ENCODE measurements at places on chromosomes 12 and 14.

DNA sequence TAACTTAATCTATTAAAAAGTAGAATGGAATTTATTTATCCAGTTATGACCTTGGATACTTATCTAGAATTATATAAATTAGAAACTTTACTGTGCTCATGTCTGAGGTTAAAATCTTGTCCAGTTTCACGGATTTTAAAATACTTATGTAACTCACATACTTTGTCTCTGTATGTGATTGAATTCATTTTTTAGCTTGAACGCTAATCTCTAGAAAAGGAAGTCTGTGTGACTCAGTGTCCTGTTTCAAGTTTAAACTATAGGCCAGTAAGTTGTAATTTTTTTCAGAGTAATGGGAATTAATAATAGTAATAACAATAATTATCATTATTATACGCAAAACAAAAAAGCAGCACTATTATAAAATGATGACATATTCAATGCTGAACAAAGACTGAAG, 168.6 kb downstream of the CPNE8 start:
- no peak for DNase-seq

DNA sequence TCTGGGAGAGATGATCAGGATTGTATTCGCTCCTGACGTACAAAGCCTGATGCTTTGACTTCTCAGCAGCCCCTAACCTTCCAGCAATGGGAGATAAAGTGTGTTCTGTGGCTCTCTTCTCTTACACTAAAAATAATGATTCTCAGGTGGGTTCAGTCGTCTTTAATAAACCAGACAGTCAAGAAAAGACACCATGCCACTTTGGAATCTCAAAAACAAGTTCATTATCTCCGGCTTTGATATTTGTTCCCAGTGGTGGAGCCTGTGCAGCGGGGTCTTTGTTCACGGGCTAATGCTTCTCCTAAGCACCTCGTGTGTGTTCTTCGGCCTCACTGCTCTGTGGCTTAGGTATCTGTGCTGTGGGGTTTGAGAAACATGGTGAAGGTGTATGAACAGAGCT, 1.6 kb downstream of the ACVR1B start:
- DNase-seq = no peak

- no peak for DNase-seq
Measured at GRCh38 chr14:103767336-103767894, 51.8 kb downstream of the ZFYVE21 start.

GRCh38 chr12:26789731-26790644, 43.0 kb downstream of the ITPR2 start:
- DNase-seq = no peak

DNA sequence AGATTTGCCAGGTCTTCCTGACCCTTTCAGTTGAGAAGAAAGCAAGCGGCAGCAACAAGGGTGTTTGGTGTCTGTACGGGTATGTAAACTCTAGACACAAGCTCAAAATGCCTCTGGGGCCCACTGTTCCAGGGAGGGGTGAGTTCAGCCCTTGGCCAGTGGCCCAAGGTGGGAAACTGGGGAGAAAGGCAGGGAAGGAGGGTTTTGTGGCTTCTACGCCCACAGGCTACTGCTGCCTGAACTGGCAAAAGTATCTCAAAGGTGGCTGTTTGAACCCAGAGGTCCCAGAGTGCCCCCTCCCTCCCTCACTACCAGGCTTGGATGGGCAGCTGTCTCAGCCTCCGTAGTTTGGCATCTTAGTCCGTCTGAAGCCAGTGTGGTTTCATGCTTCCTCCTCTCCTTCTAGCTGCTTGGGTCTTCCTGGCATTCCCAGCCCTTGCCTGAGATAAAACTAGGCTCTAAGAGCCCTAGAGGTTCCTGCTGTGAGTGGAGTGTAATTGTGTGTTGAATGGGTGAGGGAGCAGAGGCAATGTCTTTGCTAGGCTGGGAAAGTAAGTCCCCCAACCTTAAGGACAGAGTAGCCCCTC, 5.5 kb downstream of the HOXC5 start:
- DNase-seq = no peak

DNA sequence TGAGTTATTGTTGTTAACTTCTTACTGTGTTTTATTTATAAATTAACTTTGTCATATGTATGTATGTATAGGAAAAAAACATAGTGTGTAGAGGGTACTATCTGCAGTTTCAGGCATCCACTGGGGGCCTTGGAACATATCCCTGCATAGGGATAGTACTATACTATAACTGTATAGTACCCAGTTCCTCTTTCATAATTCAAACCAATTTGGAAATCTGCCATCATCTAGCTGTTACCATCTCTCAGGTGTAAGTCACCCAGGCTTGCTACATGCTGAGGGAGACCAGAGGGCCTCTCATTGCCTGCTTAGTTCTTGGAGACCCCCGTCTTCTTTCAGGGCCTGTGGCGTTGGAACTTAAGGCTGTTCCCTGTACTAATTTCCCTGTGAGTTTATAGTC, 12.9 kb upstream of the DCD start:
- no peak for DNase-seq

DNA sequence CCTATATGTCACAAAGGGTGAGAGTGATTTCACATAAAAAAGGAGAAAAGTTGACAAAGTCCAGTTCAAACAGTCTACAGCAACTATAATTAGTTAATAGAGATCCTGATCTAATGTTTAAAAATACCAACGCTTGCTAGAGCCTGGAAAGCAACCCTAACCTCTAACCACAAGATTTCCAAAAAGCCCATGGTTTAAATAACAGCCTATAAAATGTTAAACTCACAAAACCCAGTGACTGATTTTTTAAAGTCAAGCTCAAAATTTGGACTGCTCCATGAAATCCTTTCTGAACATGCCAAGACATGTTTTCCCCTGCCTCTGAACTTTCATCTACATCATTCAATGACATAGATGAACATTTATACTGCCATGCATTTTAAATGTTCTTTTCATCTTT, 81.6 kb downstream of the PLEKHG7 start:
- DNase-seq = no peak

DNA sequence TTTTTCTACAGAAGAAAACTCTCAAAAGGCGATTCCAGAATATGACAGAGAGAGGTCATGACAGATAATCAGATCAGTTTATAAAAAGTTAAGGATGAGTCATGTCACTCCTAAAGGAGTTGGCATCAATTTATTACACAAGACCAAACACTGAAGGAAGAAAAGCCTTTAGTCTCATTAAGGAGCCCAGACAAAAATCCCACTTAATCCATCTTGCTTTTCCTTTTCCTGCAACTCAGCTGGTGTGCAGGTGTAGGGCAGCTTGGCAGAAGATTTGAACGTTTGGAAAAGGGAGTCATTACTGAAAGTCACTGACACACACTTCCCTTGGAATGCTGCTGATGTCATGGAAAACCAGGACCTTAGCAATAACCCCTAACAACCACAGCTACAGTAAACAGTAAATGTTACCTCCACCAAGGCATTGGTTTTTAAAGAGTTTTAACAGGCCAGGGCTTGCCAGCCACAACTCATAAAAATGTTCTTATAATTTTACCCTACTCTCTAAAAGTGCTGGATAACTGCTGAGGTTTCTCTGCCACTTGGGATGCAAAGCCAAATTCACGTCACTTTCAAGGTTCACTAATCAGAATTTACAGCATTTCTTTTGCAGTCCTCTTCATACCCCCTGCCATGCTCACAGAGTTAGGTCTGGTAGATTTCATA, 320.6 kb downstream of the RAD51B start:
- DNase-seq = no peak

DNA sequence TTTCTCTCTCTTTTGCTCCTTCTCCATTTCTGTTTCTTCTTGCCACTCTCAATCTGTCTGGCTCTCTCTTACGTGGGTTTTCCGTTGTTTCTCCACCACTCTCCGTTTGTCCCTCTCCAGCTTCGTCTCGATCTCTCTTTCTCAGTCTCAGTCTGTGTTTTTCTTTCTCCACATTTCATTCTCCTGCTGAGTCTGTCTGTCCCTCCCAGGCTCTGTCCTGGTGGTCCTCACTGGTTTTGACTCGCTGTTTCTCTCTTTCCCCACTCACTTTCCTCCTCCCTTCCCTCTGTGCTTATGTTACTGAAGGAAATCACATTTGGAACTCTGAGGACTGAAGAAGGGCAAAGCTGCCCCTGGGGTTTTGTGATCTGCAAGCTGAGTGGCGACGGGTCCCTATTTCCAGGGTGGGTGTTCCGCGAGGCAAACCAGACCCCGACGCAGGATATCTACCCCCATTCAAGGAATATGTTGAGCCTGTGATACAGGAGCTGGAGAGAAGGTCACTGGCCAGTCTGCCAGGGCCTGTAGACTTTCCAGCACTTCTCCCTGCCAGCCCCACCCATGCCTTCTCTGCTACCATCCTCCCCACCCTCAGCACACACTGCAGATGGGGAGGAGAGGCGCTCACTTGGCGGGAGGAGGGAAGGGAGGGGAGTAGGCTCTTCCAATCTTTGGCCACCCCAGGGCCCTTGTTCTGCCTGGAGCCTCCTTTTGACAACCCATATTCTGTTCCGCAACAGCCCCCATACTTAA, 102.7 kb upstream of the MAP1LC3B2 start:
- no peak for DNase-seq

GRCh38 chr14:22882529-22883172, 371 bp upstream of the REM2 start:
- no peak for DNase-seq

Measured in activated T-helper 1 cell treated with Interleukin-2 at 50 U/mL for 16 hours (primary cell).